ENCODE measurements at places on chromosomes 16 and 17.

- DNase-seq, result peak; percentile 1
Measured at GRCh38 chr17:65334406-65334805, 197.2 kb downstream of the RGS9 start.

GRCh38 chr16:81522108-81522701 is 77.6 kb downstream of the CMIP start:
- no peak for DNase-seq

GRCh38 chr16:82587289-82587688 is 39.5 kb upstream of the CDH13 start:
- DNase-seq, result no peak

DNA sequence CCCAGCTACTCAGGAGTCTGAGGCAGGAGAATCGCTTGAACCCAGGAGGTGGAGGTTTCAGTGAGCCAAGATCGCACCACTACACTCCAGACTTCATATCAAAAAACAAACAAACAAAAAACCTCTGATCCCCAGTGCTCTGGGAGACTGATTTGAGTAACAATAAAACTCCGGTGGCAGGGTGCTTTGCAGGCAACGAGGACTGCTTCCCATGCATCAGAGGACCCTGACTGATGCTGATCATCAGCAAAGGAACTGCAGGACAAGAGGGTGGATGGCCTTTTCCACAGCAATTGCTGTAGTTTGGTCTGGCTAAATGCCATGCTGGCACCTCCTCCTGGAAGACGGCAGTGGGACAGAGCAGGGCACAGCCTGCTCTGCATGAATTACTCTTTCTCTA is 6.4 kb upstream of the SLC39A11 start:
- DNase-seq, result no peak

GRCh38 chr16:87851141-87851587 is 18.1 kb downstream of the SLC7A5 start:
- DNase-seq, result no peak

DNA sequence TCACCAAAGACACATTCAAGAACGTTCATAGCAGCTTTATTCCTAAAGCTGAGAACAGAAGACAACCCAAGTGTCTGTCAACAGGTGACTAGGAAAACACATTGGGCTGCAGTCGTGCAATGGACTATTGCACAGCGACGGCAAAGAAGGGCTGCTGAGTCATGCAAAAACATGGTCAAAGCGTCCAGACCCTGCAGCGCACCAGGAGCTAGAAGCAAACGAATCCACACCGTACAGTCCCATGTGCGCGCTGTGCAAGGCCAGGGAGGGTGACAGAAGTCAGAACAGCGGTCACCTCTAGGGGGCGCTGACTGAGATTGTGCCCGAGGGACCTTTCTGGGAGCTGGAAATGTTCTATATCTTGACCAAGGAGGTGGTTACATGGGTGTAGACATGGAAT is 266.4 kb downstream of the MAF start:
- DNase-seq, result no peak

- DNase-seq, result no peak
Measured at GRCh38 chr16:73190688-73191659, 143.0 kb upstream of the ZFHX3 start.

DNA sequence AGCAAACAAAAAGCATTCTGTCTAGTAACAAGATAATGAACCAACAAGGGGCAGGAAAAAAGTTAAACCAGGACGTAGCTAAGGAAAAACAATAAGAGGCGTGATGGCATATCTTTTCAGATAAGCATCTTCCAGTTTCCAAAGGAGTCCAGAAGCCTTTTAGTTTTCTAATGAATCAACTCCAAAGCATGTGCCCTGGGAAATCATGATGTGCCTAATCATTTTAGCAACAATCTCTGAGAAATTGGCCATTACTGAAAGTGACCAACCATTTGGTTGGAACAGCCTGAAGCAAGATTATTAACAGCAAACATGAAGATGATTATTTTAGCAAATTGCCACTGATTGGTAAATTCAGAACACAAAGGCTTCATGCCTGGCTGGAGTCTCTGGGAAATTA is 440.9 kb upstream of the MAF start:
- DNase-seq, result no peak

- DNase-seq, result no peak
Measured at GRCh38 chr17:75105126-75106080, 4.4 kb upstream of the ARMC7 start.

- DNase-seq, result no peak
Measured at GRCh38 chr17:78399693-78400144, 21.3 kb downstream of the PGS1 start.

GRCh38 chr16:88023786-88024185 is 72.6 kb downstream of the BANP start:
- no peak for DNase-seq

- DNase-seq, result no peak
Measured at GRCh38 chr16:76956394-76956793, 234.6 kb upstream of the MON1B start.

Measured in HCEC 1CT (cell line).